ENCODE measurements at places on chromosomes 12 and 14. TPM values are rescaled to one million over a fixed set of nuclear protein-coding genes. Genes with fewer than 3 reads are reported as not detected.

DNA sequence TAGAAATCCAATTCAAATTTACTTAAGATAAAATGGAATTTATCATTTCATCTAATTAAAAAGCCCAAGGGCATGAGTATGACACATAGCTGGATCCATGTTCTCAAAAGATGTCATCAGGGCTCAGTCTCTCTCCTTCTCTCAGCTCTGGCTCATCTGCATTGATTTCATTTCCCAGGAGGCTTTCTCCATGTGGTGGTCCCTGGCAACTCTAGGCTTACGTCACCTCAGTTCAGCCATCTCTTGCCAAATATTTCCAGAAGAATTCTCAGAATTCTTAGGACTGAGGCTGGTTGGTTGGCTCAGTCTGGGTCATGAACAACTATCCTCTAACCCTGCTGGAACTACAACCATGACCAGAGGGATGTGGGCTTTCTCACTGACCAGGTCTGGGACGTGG lies 65.3 kb downstream of the FOS start:
- H3K36me3 ChIP-seq, result no peaks in the 10 kb centered on the region
- H3K4me3 ChIP-seq, result no peak overlapping the region
- no peak for DNase-seq
- no peaks in the 10 kb centered on the region for H3K4me1 ChIP-seq

GRCh38 chr12:94421868-94422740 lies 37.6 kb downstream of the CEP83 start:
- H3K27ac ChIP-seq, result no peak overlapping the region
- H3K4me1 ChIP-seq, result no peaks in the 10 kb centered on the region
- H3K36me3 ChIP-seq, result peaks cover 6% of the 10 kb centered on the region
- no peak overlapping the region for H3K4me3 ChIP-seq

- H3K4me3 ChIP-seq, result no peak overlapping the region
- H3K27ac ChIP-seq, result no peak overlapping the region
- H3K27me3 ChIP-seq, result no peaks in the 10 kb centered on the region
Measured at GRCh38 chr12:72197790-72198189, 74.4 kb upstream of the TRHDE start.

GRCh38 chr12:64521833-64522232 lies 69.9 kb downstream of the TBK1 start:
- H3K4me3 ChIP-seq, result no peak overlapping the region
- no peaks in the 10 kb centered on the region for H3K27me3 ChIP-seq
- no peaks in the 10 kb centered on the region for H3K36me3 ChIP-seq

DNA sequence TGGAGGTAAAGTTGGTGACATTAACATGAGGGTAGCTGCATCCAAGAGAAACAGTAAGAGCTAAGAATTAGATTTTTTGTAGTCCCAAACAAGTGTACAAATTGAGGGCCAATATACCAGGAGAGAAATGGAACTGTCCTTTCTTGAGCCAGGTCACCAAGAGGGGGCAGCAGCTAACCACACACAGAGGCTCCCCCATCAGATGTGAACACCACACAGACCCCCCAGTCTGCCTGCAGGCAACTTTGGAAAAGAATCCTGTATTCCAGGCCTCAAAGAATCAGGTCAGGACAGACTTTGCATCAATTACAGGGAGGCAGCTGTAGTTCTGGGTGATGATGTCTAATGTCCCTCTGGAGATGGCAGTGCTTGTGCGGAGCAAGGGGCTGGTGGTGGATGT lies 77.9 kb downstream of the SPTB start:
- H3K27ac ChIP-seq, result no peak overlapping the region
- no peaks in the 10 kb centered on the region for H3K27me3 ChIP-seq

GRCh38 chr12:96274331-96274730 lies 80.2 kb downstream of the ELK3 start:
- H3K36me3 ChIP-seq, result peaks cover 5% of the 10 kb centered on the region
- H3K4me1 ChIP-seq, result no peaks in the 10 kb centered on the region
- no peaks in the 10 kb centered on the region for H3K27me3 ChIP-seq
- no peak overlapping the region for H3K4me3 ChIP-seq
- H3K27ac ChIP-seq, result no peak overlapping the region

- no peak overlapping the region for H3K4me3 ChIP-seq
- no peaks in the 10 kb centered on the region for H3K27me3 ChIP-seq
Measured at GRCh38 chr14:76881348-76881747, 55.1 kb downstream of the LRRC74A start.

GRCh38 chr12:7411343-7411742 lies 32.6 kb downstream of the CD163L1 start:
- DNase-seq, result no peak
- no peak overlapping the region for H3K27ac ChIP-seq
- H3K36me3 ChIP-seq, result no peaks in the 10 kb centered on the region
- H3K27me3 ChIP-seq, result no peaks in the 10 kb centered on the region
- H3K4me3 ChIP-seq, result no peak overlapping the region

DNA sequence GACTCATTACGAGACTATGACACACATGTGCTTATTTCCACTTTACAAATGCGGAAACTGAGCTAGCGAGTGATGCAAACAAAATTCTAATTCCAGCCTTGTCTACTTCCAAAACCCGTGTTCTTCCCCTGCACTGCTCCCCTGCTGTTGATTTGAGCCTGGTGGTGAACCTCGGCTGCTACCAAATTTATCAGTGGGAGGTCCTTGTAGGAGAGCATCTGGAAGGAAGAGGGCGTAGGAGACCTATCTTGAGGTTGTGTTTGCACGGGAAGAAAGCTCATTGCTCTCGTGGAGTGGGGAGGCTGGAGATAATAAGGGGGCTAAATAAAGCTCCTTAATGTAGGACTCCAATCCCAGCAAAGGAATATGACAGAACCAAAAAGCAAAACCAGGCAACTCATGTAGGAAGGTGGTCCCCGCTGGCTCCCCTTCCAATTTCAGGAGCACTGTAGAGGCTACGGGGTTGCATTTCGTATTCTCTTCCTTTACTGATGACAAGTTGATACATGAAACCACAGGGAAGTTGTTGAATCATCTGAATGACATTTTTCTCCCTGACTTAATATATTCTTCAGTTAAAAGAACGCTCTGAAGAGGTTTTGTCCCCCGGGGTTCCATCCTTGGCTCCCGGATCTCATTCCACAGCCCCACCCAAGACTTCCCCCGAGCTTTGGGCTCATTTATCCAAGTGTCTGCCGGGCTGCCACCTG lies 52.6 kb downstream of the FZD10 start:
- H3K27ac ChIP-seq, result no peak overlapping the region
- no peak for DNase-seq
- H3K4me3 ChIP-seq, result no peak overlapping the region
- H3K36me3 ChIP-seq, result no peaks in the 10 kb centered on the region
- no peaks in the 10 kb centered on the region for H3K4me1 ChIP-seq

DNA sequence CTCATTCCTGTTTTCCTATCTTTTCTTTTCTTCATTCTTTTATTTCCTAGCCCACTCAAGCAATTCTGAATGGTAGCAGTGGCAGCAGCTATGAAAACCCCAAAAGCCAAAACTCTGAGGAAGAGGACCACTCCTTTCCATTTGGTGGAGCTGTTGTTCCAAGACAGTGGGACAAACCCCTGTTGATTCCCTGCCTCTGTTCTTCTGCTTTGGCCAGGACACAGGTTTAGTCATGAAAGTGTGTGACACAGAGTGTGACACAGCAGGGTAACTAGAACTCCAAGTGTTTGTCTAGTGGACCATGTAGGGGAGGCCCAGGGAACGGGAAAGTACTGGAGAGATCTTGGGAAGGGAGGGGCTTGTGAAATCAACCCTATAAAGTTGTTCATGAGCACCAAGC lies 71.1 kb downstream of the PTCSC3 start:
- no peaks in the 10 kb centered on the region for H3K36me3 ChIP-seq
- H3K27me3 ChIP-seq, result peaks cover 4% of the 10 kb centered on the region
- no peak overlapping the region for H3K4me3 ChIP-seq
- no peak overlapping the region for H3K27ac ChIP-seq
- peak; percentile 40 for DNase-seq
- no peaks in the 10 kb centered on the region for H3K4me1 ChIP-seq

DNA sequence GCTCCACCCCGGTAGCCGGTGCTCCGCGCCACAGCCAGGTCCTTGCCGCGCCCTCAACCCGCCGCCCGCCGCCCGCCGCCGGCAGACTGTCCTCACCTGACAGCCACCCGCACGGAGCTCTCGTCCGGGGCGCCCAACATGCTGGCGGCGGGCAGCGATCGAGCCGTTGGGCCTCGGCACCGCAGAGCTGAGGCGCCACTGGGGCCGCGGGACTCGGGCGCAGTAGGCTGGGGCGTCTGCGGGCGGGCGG lies 164 bp downstream of the KIF21A start:
- peaks cover 27% of the 10 kb centered on the region for H3K4me1 ChIP-seq
- DNase-seq, result no peak
- H3K27me3 ChIP-seq, result no peaks in the 10 kb centered on the region
- no peaks in the 10 kb centered on the region for H3K36me3 ChIP-seq
- H3K4me3 ChIP-seq, result peak overlapping the region; percentile 80

- peaks cover 38% of the 10 kb centered on the region for H3K4me1 ChIP-seq
- no peak overlapping the region for H3K27ac ChIP-seq
- no peaks in the 10 kb centered on the region for H3K36me3 ChIP-seq
- DNase-seq, result no peak
Measured at GRCh38 chr14:31261859-31262731, 54.5 kb upstream of the HECTD1 start.

GRCh38 chr12:48279601-48280000 lies 71.1 kb downstream of the ZNF641 start:
- no peaks in the 10 kb centered on the region for H3K4me1 ChIP-seq
- no peak overlapping the region for H3K4me3 ChIP-seq
- no peak for DNase-seq
- H3K27ac ChIP-seq, result no peak overlapping the region
- H3K27me3 ChIP-seq, result no peaks in the 10 kb centered on the region
- no peaks in the 10 kb centered on the region for H3K36me3 ChIP-seq

DNA sequence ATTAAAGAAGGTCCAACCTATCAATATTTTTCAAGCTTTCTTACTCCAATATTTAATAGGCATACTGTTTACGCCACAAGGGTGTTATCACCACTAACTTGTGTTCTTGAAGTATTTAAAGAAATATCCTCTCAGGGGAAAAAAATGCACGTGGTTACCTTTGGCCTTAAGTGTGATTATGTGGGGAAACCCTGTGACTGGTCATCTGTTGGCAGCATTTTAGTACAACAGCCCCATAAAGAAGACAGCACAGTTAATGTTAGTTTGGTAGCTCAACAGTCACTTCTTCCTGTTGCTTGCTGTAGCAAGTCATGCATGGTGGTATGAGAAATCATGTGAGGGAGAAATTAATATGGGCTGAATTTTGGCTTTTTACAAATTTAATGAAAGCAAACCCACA lies 1021.5 kb upstream of the TMEM132C start:
- H3K27me3 ChIP-seq, result peaks cover 18% of the 10 kb centered on the region
- no peak for DNase-seq
- no peaks in the 10 kb centered on the region for H3K4me1 ChIP-seq
- no peaks in the 10 kb centered on the region for H3K36me3 ChIP-seq
- no peak overlapping the region for H3K27ac ChIP-seq
- no peak overlapping the region for H3K4me3 ChIP-seq

- no peak overlapping the region for H3K4me3 ChIP-seq
- no peaks in the 10 kb centered on the region for H3K36me3 ChIP-seq
- H3K4me1 ChIP-seq, result peaks cover 8% of the 10 kb centered on the region
Measured at GRCh38 chr12:15806826-15807225, 17.6 kb upstream of the EPS8 start.

DNA sequence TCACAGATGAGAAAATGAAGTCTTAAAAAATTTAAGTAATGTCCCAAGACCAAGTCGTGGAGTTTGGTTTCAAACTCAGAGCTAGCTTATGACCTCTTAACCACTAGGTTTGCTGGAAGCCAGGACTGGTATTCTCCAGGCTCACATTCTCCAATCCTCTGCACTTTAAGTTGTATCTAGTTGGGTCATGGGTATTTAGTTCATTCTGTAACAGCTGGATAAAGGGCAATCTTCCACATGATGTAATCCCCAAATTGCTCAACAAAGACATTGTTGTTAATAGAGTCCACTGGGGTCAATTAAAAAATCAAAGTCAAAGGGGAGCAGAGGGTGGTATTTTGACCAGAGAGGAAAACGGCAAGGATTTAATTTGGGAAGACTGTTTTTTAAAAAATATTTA lies 17.8 kb upstream of the GAS2L3 start:
- DNase-seq, result no peak
- no peak overlapping the region for H3K4me3 ChIP-seq
- no peaks in the 10 kb centered on the region for H3K4me1 ChIP-seq
- H3K27me3 ChIP-seq, result no peaks in the 10 kb centered on the region
- no peaks in the 10 kb centered on the region for H3K36me3 ChIP-seq

DNA sequence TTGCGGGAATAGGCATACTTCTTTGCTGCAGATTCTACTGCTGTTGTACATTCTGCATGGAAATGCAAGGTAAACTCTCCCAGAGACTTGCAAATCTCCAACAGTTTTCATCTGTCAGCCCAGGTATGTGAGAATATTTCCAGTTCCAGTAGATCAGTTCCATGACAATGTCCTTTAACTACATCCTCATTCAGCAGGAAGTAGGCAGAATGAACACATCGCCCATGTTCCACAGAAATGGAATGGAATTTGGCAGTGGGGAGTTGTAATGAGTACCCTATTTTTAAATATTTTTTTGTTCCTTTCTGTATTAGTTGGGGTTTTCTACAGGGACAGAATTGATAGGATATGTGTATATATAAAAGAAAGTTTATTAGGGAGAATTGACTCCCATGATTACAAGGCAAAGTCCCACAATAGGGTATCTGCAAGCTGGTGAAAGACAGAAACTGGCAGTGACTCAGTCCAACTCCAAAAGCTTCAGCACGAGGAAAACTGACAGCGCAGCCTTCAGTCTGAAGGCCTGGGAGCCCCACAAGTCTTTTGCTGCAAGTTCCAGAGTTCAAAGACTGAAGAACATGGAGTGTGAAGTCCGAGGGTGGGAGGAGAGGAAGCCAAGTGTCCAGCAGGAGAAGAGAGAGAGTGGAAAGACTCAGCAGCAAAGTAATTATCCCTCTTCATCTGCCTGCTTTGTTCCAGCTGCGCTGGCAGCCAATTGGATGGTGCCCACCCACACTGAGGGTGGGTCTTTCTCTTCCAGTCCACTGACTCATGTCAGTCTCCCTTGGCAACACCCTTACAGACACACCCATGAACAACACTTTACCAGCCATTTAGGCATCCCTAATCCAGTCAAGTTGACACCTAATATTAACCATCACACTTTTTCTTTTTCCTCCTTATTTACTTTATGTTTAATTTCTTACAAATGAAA lies 110.4 kb upstream of the SCAF11 start:
- H3K36me3 ChIP-seq, result no peaks in the 10 kb centered on the region
- H3K27me3 ChIP-seq, result no peaks in the 10 kb centered on the region
- no peak overlapping the region for H3K27ac ChIP-seq
- H3K4me1 ChIP-seq, result no peaks in the 10 kb centered on the region
- no peak for DNase-seq
- no peak overlapping the region for H3K4me3 ChIP-seq

GRCh38 chr12:30314506-30315100 lies 381.1 kb downstream of the IPO8 start:
- no peak overlapping the region for H3K4me3 ChIP-seq
- no peak for DNase-seq
- no peak overlapping the region for H3K27ac ChIP-seq
- no peaks in the 10 kb centered on the region for H3K27me3 ChIP-seq

The KRT73 gene
- total RNA-seq, result not detected

The CLMN gene
- total RNA-seq, result 33.4 TPM

The SLC10A1 gene
- total RNA-seq, result not detected

The TMEM229B gene
- total RNA-seq, result 0.71 TPM

The BEGAIN gene
- 8.5 TPM for total RNA-seq

The TAS2R7 gene
- total RNA-seq, result not detected

The TMEM132D gene
- total RNA-seq, result not detected

The SAMD4A gene
- 9.0 TPM for total RNA-seq

The NAA30 gene
- 14.0 TPM for total RNA-seq

The NCAPD2 gene
- 177 TPM for total RNA-seq

The FSCB gene
- not detected for total RNA-seq

The ATP6V1D gene
- total RNA-seq, result 38.5 TPM

The SUSD6 gene
- total RNA-seq, result 6.4 TPM

The FAM216A gene
- total RNA-seq, result 10.1 TPM

Measured in HCT116 (cell line).